ENCODE measurements at places on chromosomes 3 and 15.

DNA sequence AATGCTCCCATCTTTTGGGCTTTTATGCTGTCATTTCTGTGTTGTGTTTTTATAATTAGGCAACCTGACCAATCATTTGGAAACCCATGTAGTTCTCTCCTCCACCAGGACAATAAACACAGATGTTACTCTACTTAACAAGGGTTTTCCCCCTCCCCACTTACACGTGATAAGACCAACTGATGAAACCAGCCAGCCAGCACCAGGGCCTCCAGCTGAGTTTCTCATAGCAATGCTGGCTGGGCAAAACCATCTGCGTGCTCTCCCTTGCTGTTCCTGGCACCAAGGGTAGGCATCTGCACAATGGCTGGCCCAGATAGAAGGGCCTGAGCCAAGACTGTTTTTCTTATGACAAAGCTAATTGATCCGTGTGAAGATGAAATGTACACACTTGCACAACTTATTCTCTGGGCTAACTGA lies 310.4 kb downstream of the PLCL2 start:
- DNase-seq: no peak

DNA sequence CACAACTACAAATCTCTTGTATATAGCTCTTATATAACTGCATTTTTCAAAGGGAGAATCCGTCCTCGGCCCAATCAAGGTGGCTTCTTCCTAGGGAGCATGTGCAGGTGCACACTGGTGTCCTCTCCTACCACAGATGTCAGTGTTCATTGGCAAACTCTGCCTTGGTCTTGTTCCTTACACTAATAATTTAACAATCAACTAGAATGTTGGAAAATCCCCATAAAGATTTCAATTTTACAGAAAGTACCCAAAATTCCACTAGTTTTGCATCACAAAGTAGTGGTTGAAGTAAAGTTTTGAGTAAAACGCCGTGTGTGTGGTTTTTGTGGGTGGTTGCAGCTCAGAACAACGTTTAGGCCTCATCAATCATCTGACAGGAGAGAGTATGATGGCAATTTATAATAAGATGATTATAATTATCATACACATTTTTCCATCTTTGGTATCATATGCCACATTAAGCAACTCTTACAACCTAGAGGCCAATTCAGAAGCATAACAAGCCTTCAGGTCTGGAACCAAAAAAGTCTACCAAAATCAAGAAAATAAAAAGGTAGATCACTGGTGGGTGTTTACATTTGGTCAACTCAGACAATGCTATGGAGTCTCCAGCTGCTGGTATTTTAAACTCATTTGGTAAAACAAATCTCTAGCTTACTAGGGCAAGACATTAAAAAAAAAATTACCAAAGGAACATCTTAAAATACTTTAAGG lies 128.9 kb upstream of the BHLHE40 start:
- DNase-seq: no peak

GRCh38 chr3:123755085-123755484 lies 129.0 kb downstream of the MYLK start:
- DNase-seq: no peak

- no peak for DNase-seq
These were observed 24.4 kb upstream of the COPG1 start for GRCh38 chr3:129224984-129225393.

DNA sequence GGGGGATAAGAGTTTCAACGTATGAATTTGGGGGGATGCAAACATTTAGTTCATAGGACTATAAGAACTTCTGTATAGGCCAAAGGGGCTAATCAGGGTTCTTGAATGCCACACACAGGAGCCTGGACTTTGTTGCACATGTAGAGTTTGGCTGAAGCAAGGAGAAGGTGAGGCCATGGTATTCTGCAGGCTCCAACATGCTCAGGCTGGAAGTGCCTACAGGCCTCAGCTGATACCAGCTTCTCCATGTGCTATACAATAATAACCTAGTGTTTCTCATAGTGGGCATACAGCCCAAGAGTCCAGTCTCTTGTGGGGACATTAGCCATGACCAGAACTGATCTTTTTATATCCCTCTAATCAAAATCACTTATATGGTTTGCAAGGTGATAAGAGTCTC lies 399.7 kb upstream of the MCTP2 start:
- no peak for DNase-seq

GRCh38 chr3:58041826-58042324 lies 33.7 kb downstream of the FLNB start:
- no peak for DNase-seq

- no peak for DNase-seq
These were observed 13.4 kb downstream of the TRAIP start for GRCh38 chr3:49842843-49843517.

- DNase-seq: no peak
These were observed 72.8 kb downstream of the PPM1L start for GRCh38 chr3:160828880-160829279.

DNA sequence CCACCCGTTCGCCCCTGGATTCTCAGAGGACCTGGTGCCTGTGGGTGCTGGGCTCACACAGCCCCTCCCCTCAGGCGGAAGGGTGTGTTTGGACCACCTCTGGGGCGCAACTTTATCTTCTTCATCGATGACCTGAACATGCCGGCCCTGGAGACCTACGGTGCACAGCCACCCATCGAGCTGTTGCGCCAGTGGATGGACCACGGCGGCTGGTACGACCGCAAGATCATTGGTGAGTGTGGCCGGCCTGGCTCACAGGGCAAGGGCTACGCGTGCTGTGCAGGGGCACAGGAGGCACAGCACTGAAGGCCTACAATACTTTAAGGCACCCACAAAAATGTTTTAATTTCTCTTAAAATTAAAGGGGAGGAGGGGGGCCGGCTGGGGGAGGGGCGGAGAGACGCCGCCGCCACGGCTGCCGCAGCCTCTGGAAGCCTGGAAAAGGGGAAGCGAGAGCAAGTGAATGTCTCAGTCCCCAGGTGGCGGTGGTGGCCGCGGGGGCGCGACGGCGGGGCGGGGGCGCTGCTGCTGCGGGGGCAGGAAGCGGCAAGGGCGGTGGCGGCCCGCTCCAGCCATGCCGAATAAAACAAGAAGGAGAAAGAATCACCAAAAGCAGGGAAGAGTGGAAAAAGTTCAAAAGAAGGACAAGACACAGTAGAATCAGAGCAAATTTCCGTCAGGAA lies 56.8 kb downstream of the DNAH1 start:
- DNase-seq: no peak

- no peak for DNase-seq
These were observed 44.5 kb downstream of the CCR1 start for GRCh38 chr3:46163556-46164041.

DNA sequence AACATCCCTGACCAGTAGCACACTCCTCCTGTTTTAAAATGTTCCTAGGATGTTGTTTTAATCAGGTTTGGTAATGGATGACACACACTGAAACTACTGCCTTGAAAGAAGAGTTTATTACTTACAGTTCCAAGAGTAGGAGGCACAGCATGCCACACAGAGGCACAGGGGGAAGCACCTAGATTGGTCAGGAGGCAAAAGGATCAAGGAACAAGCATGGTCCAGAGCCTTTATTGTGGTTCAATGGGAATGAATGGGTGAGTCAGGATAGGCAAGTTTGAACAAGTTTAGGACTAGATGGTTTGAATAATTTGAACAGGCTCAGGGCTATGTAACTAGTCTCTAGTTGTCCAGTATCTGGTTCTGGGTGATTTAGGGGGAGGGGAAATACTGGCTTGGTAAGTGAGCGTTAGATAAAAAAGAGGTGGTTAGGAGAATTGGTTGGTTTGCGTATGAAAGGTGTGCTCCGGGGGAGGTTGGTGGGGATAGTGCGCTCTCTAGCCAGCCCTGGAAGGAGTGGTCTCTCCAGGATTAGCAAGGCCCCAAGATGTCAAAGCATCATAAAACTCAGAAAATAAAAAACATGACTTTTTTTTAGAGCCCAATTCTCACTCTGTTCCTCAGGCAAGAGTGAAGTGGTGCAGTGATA lies 35.1 kb downstream of the TMOD3 start:
- DNase-seq: no peak
